Effector memory CD4-positive, alpha-beta T cell (primary cell): ENCODE measurements at places on chromosomes 1 and 21.

GRCh38 chr1:28259934-28260802 is 850 bp downstream of the SESN2 start:
- no peak for DNase-seq

- no peak for DNase-seq
Observed at GRCh38 chr1:172719694-172720138, 60.8 kb downstream of the FASLG start.

GRCh38 chr1:248670003-248670402 is 14.7 kb upstream of the OR2T27 start:
- no peak for DNase-seq

DNA sequence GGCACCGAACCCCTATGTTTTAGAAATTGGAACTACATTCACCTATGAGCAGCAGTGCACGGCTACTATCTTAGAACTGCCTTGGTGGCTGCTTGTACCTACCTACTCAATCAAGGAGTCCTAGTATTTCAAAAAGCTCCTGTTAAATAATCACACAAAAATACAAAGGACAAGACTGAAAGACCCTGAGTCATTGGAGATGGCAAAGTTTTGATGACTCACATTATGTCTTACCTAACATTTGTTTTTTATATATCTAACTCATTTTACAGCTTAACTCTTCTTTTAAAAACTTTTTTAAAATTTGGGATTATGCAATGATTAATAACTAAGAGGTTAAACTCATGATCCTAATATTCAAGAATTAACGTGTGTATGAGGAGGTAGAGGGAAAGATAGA is 1206.0 kb upstream of the TMPRSS15 start:
- DNase-seq, result no peak

DNA sequence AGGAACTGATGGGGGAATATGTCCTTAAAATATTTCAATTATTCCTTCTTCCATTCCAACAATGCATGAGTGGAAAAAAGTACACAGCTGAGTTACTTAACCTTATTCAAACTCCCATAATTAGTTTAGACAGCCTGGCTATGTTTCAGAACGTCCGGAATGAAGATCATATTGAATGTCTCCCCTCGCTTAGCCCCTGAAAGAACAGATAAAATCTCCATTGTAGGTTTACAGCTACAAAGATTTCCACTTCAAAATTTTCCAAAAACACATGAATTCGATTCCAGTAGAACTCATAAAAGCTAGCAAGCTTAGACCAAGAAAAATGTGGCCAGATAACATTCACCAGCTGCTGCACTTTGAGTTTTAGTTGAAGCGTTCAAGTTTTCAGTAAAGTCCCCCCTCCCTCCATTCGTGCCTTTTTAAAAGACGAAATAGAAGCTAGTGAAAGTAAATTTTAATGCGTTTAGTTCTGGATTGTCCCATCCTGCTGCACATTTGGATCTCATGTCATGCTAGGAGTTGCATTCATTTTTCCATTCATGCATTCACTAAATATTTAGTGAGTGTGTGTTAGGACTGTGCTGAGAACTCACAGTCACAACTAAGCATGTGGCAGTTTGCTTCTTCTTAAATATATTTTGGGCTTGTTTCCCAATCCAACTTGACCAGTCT is 29.4 kb upstream of the SSX2IP start:
- no peak for DNase-seq

DNA sequence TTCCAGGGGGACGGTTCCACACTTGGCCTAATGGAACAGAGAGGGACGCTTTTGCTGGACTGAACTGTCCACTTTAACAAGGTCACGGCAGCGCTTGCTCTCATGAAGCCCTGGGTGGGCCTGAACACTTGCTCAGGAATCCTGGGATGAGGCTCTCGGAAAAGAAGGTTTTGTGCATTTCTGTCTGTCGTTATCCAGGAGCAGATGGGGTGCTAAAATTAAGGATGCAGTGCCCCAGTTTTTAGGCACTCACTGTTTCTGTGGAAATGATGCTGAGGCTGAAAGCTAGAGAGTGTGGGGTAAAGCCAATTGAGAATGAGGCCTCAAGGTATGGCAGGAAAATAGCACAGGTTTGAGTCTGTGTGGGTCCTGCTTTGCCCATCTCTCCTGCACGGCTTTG is 111.0 kb downstream of the DAB1 start:
- no peak for DNase-seq

GRCh38 chr1:2585318-2586092 is 1.1 kb upstream of the PRXL2B start:
- DNase-seq, result peak; percentile 62

DNA sequence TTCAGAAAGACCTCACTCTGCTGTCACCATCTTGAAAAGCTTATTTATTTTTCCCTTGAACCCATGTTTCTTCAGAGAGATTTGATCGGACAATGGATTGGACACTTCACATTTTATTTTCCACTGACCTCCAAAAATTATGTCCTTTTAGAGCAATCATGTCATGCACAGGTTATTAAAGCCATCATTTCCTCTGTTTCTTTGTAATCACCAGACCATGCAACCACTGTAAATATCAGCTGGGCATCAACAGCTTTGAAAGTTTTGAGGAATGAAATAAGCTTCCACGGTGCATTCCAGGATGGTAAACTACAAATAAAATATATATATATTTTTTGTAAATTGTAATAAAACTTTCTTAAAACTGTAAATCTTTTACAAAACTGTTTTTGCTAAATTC is 144.1 kb upstream of the ADAMTS5 start:
- DNase-seq, result no peak

DNA sequence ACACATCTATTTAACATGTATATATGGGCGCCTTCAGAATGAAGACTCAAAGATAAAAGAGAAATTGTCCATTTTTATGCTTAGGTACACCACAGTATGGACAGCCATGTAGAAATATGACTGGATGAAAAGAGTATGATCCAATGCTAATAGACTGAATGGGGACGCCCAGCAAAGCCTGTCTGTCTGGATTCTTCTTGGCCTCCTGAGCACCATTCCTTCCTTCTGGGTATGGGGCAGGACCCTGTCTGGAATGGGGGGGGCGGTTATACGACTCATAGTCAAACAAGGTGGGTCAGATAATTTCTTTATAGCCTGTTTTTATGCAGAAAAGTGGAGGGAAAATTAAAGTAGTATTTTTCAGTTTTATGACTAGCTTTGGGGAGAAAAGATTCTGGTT is 81.2 kb upstream of the ABCD3 start:
- no peak for DNase-seq
